Stimulated activated CD8-positive, alpha-beta memory T cell treated with anti-CD3 and anti-CD28 coated beads, Interleukin-7, amount 100 ng/mL, for 24 hours (primary cell): ENCODE measurements at places on chromosomes 5 and 9.

DNA sequence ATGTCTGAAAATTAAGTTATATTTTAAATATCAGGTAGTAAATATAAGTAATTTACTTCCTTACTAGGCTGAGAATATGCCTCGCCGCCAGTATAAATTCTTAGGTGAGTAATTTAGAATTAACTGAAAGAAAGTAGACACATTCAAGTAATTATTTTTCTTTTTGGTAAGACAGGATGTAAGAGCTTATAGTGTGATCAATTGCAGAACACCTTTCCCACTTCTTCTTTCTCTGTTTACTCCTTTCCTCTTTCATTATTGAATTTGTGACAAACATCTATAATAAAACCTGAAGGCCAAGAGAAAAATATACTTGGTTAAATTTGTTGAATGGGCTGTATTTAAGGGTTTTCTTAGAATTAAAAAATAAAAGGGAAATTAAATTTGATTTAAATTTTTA, 195.1 kb upstream of the CDKN2B start:
- no peak for DNase-seq

DNA sequence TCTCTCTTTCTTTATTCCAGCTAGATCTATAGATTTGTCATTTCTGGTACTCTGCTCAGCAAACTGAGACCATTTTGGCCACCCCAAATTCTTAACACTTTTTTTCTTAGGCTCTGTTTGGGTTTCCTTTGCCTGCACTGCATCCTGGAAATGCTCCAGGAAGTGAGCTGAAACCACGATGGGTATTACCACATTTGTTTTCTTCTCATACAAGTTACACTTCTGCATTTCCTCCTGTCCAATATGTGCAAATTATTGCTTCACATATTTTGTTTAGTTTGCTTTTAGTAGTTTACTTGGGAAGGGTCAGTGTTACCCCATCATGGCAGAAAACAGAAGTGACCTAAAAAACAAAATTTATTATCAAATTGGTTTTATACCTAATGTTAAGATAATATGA, 498.6 kb upstream of the GRIN3A start:
- DNase-seq = no peak

DNA sequence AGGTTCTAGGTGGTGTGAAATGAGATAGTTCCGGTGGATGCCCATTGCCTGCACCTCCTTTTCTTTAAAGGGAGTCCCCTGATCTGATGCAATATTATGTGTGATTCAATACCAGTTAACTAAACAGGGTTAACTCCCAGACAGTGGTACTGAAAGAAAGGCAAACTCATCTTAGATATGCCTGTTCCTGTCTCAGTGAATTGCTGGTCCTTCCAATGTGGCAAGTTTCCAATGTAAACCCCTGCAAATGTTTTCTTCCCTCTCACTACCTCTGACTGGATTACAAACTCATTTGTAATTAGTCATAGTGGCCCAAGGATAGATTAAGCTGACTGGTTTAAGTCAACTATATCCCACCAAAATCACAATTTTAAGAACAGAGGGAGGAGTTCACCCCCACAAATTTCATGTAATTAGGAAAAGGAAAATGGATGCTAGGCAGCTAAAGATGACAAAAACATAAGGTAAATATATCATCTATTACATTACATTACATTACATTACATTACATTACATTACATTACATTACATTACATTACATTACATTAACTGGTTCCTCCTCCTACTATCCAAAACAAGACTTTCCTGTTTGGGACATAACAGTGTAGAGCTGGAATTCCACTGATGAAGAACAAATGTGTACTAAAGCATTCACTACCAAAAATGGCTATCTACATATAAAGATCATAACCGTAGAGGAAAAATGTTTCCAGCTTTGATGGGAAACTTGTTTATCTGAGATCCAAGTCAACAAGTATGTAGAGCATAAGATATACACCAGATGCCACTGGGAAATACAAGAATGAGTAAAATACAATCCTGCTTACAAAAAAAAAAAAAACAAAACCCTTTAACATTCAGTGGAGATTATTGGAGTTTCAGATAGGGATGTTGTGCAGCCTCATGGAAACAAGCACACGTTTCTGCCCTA, 121.5 kb upstream of the SNX2 start:
- no peak for DNase-seq

- DNase-seq = no peak
These were observed 175.1 kb upstream of the MAP1B start for GRCh38 chr5:71932131-71932654.

DNA sequence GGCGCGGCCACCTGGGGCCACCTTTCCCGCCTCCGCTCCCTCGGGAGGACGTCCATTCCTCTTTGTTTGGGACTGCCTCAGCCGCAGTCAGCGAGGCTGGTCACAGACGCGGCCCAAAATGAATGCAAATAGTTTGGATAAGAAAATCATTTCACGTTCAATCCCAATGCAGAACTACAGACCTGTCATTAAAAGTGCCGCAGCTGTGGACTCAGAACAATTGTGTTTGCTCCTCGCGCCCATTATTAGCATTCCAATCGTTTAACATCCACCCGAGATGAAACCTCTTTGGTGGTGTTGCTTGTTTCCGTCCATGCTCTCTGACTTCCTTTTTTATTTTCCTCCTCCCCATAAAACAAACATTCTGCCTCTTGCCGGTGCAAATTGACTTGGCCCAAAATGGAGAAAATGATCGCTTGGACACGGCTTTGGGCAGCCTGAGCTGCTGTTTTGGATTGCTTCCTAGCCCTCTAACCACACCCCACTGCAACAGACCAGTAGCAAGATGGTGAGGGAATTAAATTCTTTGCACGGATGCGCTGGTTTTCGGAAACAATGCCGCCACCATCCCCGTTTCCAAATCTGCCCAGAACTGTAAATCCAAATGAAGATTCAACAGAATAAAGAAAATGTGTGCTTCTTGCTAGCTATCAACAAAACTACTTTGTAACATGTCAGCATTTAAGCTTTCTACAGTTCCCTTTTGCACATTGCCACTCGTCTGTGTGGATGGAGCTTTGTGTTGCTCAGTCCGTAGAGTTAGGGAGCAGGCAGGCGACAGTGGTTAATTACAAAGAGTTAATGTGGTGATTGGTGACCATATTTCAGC, 784 bp downstream of the NLN start:
- no peak for DNase-seq

DNA sequence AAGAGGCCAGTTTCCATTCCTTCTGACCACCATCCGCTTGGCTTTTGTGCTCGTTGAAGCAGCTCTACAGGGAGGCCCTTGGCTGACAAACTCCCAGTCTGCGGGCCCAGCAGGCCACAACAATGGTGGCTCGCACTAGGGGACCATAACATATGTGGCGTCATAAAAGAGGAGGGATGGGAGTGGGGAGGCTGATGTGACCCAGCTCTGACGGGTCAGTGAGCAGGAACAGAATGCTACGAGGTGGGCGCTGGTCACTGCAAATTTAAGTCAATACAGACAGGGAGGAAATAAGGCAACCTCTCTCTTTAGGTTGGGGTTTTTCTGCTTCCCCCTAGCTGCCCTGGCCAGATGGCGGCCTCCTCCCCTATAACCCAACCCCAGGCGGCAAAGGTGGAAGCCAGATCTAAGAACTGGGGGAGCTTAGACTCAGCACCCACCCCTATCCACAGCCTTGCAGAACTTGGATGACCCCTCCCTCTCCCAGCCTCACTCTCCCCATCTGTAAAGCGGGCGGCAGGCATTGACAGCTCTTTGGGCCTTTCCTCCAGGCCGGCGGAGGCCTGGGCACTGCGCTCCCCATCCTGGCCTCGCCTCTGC, 778 bp downstream of the FRRS1L start:
- no peak for DNase-seq

- no peak for DNase-seq
These were observed 9.2 kb upstream of the PHYHD1 start for GRCh38 chr9:128911529-128912035.

- no peak for DNase-seq
These were observed 158.3 kb downstream of the NR2F1-AS1 start for GRCh38 chr5:93422652-93423280.

- no peak for DNase-seq
These were observed 391.8 kb downstream of the ARHGEF28 start for GRCh38 chr5:74017786-74018211.

DNA sequence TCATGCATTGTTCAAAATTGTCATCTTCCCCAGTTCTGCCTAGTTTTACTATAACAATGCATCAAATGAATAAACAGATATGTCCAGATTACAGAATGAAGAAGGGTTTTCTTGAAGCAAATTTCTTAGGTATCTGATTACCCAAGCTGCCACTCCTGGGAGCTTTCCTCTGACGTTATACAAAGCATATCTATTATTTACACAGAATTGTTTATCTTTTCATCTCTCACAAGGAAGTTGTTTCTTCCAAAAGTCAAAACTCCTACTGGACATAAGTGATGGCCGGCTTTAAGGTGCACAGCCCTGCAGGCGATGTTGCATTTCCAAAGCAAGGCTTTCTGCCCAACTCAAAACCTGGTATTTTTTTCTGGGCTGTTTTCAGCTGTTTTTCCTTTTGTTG, 73.4 kb upstream of the ANKH start:
- no peak for DNase-seq
